SW 1271 (cell line): ENCODE measurements at places on chromosomes 3 and 15.

- no peak for DNase-seq
Measured at GRCh38 chr15:66961407-66961884, 104.0 kb upstream of the SMAD3 start.

DNA sequence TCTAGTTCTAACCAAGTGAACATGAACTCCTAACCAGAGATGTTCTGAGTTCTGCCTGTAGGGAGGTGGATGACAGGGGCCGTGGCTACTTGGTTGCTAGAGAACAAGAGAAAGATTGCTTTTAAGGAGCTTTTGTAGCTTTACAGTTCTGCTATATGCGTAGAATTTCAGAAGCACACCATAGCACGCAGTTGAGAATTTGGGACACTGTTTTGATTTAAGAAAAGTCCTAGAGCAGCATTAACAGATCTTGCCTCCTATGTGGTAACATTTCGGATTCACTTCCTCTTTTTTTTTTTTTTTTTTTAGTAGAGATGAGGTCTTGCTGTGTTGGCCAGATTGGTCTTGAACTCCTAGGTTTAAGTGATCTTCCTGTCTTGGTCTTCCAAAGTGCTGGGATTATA, 181.7 kb downstream of the TCF12 start:
- DNase-seq: no peak

- no peak for DNase-seq
Measured at GRCh38 chr15:76514282-76514681, 177.7 kb downstream of the ISL2 start.

GRCh38 chr15:101219441-101219840, 32.4 kb downstream of the CHSY1 start:
- no peak for DNase-seq

GRCh38 chr3:54065140-54065539, 57.2 kb upstream of the CACNA2D3 start:
- no peak for DNase-seq

DNA sequence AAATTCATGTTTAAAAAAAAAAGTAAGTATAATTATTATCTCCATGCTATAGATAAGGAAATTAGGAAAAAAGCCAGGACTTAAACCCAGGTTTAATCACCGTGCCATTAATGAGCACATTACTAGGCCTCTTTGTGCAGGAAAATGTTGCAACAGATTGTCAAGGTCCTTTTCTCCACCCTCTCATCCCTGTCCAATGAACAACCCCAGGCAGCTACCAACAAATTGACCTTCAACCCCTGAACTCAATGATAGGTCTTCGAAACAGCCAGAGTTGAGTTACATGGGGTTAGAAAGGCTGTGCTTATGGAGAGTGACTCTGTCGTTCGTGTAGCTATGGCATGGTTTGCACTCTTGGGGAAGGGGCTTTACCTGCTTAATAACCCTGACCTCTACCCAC, 84.2 kb upstream of the CTNNB1 start:
- DNase-seq: no peak

GRCh38 chr3:66463730-66464511, 36.9 kb downstream of the LRIG1 start:
- DNase-seq: no peak

GRCh38 chr15:99359769-99360168, 108.5 kb downstream of the LRRC28 start:
- no peak for DNase-seq

GRCh38 chr3:99373088-99373845, 265.1 kb upstream of the COL8A1 start:
- DNase-seq: no peak

- DNase-seq: no peak
Measured at GRCh38 chr15:62462721-62463120, 297.6 kb upstream of the C2CD4B start.

DNA sequence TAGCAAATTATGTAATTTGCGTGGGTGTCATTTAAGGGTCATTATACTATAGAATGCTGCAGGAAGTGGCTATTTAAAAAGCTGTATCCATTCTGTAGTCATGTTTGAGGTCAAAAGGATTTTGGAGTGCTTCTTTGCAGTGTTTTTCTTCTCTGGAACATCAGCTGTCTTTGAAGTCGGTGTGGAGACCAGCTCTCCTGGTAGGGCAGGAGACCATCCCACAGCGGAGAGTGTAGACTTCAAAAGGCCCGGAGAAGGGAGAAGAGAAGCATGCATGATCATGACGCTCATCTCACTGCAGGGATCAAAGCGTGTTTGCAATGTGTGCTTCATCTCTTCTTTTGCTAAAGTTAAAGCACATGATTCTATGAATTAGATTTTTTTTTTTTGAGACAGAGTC, 19.9 kb downstream of the PXK start:
- no peak for DNase-seq

DNA sequence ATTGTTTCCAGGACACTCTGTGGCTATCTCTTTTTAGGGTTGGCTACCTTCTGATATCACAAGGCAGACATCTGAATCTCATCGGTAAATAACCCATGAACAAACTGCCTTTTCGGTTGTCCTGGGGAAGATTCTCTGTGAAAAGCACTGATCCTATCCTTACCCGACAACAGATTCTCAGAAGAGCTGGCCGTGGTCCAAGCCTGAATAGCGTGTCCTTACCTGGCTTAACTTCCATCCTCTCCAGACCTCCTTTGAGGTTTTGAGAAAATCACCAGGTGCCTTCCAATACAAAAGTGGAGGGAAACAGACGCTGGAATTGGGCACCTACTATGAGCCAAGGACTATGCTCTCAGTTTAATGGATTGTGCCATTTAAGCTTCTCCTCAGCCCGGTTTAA, 87.4 kb upstream of the ARHGEF3 start:
- no peak for DNase-seq

DNA sequence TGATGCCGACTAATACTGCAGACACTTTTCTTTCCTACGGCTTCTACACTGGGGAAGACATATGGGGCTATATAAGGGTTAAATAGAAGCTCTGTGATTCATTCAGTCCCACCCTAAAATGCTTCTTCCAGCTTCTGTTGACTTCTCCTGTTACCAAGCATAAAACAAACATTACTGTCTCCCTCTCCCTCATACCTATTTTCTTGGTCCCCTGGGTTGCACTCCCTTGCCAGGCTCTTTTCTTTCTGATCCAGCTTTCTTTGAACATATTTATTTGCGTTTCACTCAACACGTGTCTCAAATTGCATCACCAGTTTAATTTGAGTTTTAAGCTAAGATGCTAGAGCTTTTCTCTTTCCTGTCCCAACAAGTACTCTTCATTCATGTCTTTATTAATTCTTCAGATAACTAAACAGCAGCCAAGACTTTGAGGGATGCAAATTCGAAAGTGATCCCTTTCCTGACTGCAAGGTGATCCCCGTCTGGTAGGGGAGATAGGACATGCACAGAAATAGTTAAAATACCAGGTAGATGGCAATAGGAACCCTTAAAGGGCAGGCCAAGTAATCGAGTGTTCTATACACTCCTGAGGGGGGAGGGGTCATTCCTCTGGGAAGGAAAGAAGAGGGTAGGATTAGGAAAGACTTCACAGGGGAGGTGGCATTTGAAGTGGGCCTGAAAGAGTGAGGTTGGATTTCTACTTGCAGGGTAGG, 198.6 kb upstream of the BCL6 start:
- no peak for DNase-seq

DNA sequence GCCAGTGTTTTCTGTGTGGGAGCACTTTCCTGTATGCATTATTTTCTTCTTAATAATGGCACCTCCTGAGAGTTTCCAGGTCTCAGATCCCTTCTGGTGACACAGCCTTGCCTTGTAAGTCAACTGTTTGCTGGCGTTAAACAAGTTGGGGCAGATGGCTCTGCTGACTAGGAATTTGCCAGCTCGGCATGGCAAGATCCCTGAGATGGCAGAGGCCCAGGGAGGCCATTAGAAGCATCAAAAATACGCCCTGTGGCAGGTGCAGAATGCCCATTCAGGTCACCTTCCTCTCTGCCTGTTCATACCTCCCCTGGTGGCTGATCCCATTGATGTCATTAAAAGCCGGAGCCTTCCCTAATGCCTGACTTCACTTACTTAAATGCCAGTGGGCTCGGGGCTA, 320.9 kb upstream of the CTDSPL start:
- no peak for DNase-seq
